ENCODE measurements at places on chromosomes 6 and 20.

DNA sequence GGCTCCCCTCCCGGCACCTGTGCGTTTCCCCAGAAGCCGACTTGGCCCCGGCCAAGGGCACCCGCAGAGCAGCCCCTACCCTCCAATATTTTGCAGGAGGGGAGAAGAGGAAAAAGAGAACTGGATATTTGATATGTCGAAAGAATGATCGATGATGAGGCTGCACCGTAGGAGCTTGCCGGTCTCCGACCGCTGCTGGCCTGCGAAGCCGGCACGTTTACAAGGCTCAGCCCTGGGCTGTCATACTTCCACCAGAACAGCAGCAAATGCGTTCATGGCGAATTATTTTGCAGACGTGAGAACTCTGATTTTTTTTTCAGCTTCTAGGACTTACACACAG lies 296.7 kb downstream of the TFAP2C start:
- peak; percentile 18 for DNase-seq

DNA sequence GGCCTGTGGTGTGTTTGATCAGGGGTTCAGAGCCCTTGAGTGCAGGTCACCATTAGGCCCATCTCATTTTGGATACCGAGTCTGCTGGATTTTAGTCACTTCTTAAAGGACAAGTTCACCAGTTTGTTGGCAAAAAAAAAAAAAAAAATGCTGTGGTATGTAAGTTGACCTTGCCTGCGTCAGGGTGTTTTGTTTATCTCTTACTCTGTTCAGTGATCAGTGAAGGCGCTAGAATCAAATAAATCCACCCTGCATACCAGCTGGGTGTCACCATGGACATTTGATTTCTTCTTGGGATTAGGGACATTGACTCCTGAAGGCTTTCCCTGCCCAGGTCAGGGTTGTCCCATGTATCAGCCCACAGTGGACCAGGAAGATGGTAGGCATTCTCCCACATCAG lies 6.7 kb downstream of the SMOC2 start:
- DNase-seq: no peak

GRCh38 chr6:291697-292505 lies at the start of gene DUSP22:
DUSP22 (plus strand) TSS chr6:292487; CDS start chr6:292540, 53 bp downstream.
- peak; percentile 81 for DNase-seq

DNA sequence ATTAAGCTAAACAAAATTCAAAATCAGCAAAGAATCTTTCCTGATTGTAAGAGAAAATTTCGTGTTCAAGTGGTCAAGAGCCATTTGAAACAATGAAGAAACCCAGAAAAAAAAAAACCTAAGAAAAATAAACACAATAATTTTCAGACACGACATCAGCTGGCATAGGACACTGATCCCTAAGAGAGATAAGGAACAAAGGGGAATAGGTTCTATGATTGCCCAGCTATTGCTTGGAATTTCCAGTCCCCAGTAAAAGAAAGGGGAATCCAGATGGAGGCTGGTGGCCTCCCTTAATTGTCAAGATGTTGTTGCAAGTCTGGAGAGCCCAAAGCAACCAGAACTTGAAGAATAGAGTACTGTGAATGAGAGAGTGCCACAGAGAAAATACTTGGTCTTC lies 48.5 kb downstream of the COL12A1 start:
- DNase-seq: no peak

DNA sequence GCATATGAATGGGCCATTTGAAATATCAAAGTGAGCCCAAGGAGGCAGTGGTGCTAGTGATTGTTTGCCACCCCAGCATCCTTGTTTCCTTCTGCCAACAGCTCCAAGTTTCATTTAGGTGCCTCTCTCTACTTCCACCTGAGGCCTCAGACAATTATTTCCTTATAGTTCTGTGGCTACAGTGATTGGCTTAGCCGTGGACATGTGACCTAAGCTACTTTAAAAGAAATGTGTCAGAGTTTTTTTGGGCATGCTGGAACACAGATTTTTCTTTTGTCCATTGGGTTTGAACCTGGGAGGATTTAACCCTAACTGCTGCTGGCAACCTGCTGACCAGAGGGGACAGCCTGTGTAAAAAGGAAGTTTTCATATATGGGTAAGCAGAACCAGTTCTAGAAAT lies 319.4 kb downstream of the CD109 start:
- DNase-seq: no peak

DNA sequence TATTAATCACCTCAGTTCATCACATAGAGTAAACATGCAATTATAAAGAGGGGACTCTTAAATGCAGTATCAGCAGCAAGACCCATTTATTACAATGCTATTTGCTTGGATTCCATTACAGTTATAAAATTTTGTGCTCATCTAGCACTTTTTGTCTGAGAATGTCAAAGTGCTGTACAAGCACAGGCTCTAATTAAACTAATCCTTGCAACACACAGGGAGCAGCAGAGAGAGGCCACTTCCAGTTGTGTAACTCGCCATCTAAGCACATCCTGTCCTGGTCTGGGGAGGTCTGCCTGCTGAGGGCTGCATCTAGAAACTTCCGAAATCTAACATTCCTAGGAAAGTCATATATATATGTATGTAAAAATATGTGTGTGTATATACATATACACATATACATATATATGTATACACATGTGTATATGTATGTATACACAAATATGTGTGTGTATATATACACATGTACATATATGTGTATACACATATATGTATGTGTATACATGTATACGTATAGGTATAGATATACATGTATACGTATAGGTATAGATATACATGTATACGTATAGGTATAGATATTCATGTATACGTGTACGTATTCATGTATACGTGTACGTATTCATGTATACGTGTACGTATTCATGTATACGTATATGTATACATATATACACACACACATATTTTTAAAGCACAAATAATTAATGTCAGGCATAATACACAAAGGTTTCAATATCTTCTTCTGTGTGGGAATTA lies 136.4 kb upstream of the JARID2 start:
- DNase-seq: no peak

- DNase-seq: no peak
Observed at GRCh38 chr20:11371831-11372230, 545.9 kb upstream of the BTBD3 start.

- peak; percentile 79 for DNase-seq
Observed at GRCh38 chr20:37345339-37346235, at the start of gene SRC. SRC (plus strand) TSS chr20:37346140; CDS start chr20:37384154, 38,014 bp downstream.

- no peak for DNase-seq
Observed at GRCh38 chr20:10374036-10374435, 60.0 kb downstream of the MKKS start.

DNA sequence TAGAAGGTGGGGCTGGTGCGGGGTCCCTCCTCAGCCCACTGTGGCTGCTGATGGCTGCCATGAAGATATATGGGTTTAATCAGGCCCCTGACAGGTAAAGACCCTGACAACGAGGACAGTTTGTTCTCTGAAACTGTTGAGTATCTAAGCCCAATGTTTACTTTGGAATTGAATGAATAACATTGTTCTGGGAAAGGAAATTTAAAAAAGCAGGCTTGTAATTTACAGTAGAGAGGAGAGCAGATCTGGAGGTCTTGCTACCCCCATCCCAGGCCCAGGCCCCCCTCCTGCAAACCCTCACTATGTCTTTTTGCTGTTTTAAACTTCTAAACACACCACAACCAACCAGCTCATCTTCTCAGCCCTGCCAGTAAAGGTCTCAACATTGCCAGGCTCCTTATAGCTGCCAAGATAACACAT lies 171.3 kb downstream of the CDC5L start:
- DNase-seq: no peak

DNA sequence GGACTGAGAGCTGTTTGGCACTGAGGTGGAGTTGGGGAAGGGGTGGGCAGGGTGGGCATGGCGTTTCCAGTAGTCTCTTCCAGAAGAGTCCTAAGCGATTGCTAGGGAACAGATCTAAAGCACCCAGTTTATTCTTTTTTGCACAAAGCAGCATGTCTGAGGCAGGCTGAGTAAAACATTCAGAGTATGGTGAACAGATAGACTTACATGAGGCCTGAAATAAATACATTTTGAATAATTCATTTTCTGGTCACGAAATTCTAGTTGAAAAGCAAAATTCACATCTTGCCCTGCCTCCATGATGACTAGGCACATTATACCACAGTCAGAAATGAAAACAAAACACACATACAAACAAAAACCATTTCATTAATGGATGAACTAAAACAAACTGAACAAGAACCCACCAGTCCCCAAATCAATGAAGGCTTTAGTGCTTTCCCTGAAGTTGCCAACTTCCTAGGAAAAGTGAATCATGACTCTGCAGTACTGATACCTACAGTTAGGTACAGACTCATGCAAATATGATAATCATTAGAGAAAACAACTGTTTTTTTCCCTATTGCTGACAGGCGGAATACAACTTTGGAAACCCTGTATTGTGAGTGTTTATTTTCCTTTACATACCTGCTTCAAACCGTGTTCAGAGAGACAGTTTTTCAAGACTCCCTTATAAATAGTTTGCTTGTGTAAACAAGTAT lies 702.9 kb upstream of the POU3F2 start:
- DNase-seq: no peak

DNA sequence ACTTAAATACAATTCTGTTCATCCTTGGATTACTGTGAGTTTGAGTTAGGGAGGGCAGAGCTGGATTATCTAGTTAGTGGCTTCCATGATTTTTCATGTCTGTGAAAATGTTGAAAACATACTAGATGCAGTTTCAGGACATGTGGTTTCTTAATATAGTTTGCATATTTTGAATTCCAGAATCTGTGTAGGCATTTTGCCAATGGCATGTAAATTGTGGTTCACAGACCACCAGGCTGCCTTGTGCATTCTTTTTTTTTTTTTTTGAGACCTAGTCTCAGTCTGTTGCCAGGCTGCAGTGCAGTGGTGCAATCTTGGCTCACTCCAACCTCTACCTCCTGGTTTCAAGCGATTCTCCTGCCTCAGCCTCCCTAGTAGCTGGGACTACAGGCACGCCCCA lies 42.8 kb downstream of the CDC5L start:
- DNase-seq: no peak

- DNase-seq: no peak
Observed at GRCh38 chr20:50389438-50389807, 120.8 kb upstream of the PTPN1 start.

- no peak for DNase-seq
Observed at GRCh38 chr6:222468-222867, 69.8 kb upstream of the DUSP22 start.

GRCh38 chr20:1491281-1491840 lies at the start of gene SIRPB2:
SIRPB2 (minus strand) TSS chr20:1491420; CDS start chr20:1491359, 61 bp downstream.
- no peak for DNase-seq

- no peak for DNase-seq
Observed at GRCh38 chr20:41530923-41531322, 87.3 kb downstream of the CHD6 start.

Measured in WTC11 (cell line).